ENCODE measurements at places on chromosomes 1 and 21. TPM values are rescaled to one million over a fixed set of nuclear protein-coding genes. Genes with fewer than 3 reads are reported as not detected.

The LIN28A gene
- total RNA-seq: not detected

The OLFML2B gene
- 1.4 TPM for total RNA-seq

The FCRL4 gene
- not detected for total RNA-seq

The RGS1 gene
- total RNA-seq: not detected

The RIIAD1 gene
- not detected for total RNA-seq

The CELA2A gene
- not detected for total RNA-seq

The FHAD1 gene
- not detected for total RNA-seq

The NCAM2 gene
- 1.0 TPM for total RNA-seq

The HAO2 gene
- total RNA-seq: not detected

The CHI3L2 gene
- total RNA-seq: not detected

The CD247 gene
- not detected for total RNA-seq

The FBXO2 gene
- 1.1 TPM for total RNA-seq

The LEFTY2 gene
- not detected for total RNA-seq

The POFUT2 gene
- 54.0 TPM for total RNA-seq

The TGFBR3 gene
- 26.5 TPM for total RNA-seq

The RBBP5 gene
- total RNA-seq: 30.2 TPM

The ACBD6 gene
- 45.9 TPM for total RNA-seq

The TAL1 gene
- not detected for total RNA-seq

The CD58 gene
- 14.1 TPM for total RNA-seq

The ADGRL4 gene
- total RNA-seq: 10.6 TPM

The RHD gene
- total RNA-seq: not detected

The MTMR11 gene
- 13.1 TPM for total RNA-seq

The MROH9 gene
- not detected for total RNA-seq

The SLC44A5 gene
- total RNA-seq: not detected

The GBP1 gene
- 42.5 TPM for total RNA-seq

The TCHH gene
- total RNA-seq: not detected

The FCRL2 gene
- not detected for total RNA-seq

The MYOM3 gene
- total RNA-seq: 1.4 TPM

The PLA2G2F gene
- total RNA-seq: not detected

The CXADR gene
- total RNA-seq: not detected

Data from GM23248 (cell line).